Stimulated activated CD4-positive, alpha-beta T cell treated with anti-CD3 and anti-CD28 coated beads, Interleukin-15, amount 100 ng/mL, for 48 hours (primary cell): ENCODE measurements at places on chromosomes 6 and 20.

DNA sequence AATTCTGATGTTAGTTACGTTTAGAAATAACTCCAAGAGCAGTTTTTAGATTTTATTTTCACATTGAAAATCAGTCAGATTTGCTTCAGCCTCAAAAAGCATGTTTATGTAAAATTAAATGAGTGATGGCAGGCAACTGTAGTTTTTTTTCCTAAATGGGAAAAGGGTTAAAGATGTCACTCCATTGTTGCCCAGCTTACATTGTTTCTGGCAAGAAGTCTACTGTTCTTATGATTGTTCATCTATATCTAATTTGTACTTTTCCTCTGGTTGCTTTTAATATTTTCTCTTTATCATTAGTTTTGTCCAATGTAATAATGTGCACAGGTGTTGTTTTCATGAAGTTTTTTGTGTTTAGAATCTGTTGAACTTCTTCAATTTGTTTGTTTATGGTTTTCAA is 6.7 kb upstream of the TTK start:
- no peak for DNase-seq

DNA sequence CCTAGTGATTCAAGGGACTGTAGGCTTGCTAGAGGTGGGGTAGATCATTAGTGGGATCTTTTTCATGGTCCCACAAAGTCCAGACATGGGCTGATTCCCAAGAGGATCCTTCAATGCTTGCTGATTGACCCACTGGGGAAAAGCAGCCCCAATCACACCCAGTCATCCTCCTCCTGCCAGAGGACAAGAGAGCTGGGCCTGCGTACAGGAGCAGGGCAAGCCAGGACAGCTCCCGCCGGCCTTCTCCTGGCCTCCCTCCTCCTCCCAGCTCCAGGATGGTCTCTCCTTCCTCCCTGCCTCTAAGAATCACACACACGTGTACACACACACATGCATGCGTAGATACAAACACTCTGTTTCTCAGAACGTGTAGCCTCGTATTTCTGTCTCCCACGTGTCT is 27.0 kb downstream of the KCNK15 start:
- no peak for DNase-seq

- DNase-seq, result no peak
Measured at GRCh38 chr20:8352486-8352885, 220.4 kb downstream of the PLCB1 start.

GRCh38 chr6:16670183-16670582 is 91.1 kb downstream of the ATXN1 start:
- DNase-seq, result no peak

GRCh38 chr6:1129131-1129530 is 182.8 kb upstream of the FOXQ1 start:
- DNase-seq, result no peak
